ENCODE measurements at places on chromosomes 6 and 20. TPM values are rescaled to one million over a fixed set of nuclear protein-coding genes. Genes with fewer than 3 reads are reported as not detected.

Gene DDX43
- polyA plus RNA-seq: not detected

Gene CEBPB
- 52.4 TPM for polyA plus RNA-seq

Gene GABRR1
- polyA plus RNA-seq: not detected

Gene SIM1
- polyA plus RNA-seq: not detected

Gene GRIK2
- not detected for polyA plus RNA-seq

- peak overlapping the region; percentile 44 for H3K4me3 ChIP-seq
- H3K27me3 ChIP-seq: no peaks in the 10 kb centered on the region
- peaks cover 87% of the 10 kb centered on the region for H3K4me1 ChIP-seq
- DNase-seq: peak; percentile 92
- H3K27ac ChIP-seq: peak overlapping the region; percentile 77
These were observed 4.7 kb downstream of the ADA start for GRCh38 chr20:44646641-44647274.

- H3K27ac ChIP-seq: no peak overlapping the region
- no peak overlapping the region for H3K4me3 ChIP-seq
- no peaks in the 10 kb centered on the region for H3K4me1 ChIP-seq
These were observed 24.6 kb downstream of the MLIP start for GRCh38 chr6:54135665-54136369.

GRCh38 chr6:14211562-14211942, 94.0 kb downstream of the CD83 start:
- peak overlapping the region; percentile 65 for H3K27ac ChIP-seq
- DNase-seq: peak; percentile 52
- no peaks in the 10 kb centered on the region for H3K27me3 ChIP-seq
- H3K4me1 ChIP-seq: peaks cover 25% of the 10 kb centered on the region

DNA sequence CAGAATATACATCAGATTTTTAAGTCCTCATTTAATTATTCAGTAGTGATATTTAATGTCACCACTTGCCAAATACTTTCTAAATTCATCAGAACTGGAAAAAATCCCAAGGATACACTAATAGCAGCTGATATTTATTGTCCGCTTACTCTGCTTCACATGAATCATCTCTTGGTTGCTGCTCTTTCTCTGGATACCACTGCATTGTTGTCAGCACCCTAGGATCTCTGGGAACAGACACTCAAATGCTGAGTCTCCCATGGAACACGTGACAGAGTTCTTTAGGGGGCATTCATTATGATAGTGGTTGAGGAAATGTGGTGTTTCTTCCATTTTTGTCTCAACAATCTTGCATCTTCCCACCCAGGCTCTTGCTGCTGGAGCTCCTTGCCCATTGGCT, 318.0 kb downstream of the RFPL4B start:
- H3K27ac ChIP-seq: no peak overlapping the region
- H3K4me3 ChIP-seq: no peak overlapping the region
- no peaks in the 10 kb centered on the region for H3K27me3 ChIP-seq
- no peaks in the 10 kb centered on the region for H3K36me3 ChIP-seq
- no peak for DNase-seq

- no peaks in the 10 kb centered on the region for H3K36me3 ChIP-seq
- no peak overlapping the region for H3K4me3 ChIP-seq
- no peaks in the 10 kb centered on the region for H3K4me1 ChIP-seq
- H3K27ac ChIP-seq: no peak overlapping the region
These were observed 43.7 kb downstream of the PHACTR1 start for GRCh38 chr6:12760226-12760625.

GRCh38 chr20:38847840-38848239, 42.3 kb downstream of the PPP1R16B start:
- no peaks in the 10 kb centered on the region for H3K36me3 ChIP-seq
- DNase-seq: no peak
- no peak overlapping the region for H3K27ac ChIP-seq
- H3K4me3 ChIP-seq: no peak overlapping the region
- H3K4me1 ChIP-seq: peaks cover 7% of the 10 kb centered on the region

DNA sequence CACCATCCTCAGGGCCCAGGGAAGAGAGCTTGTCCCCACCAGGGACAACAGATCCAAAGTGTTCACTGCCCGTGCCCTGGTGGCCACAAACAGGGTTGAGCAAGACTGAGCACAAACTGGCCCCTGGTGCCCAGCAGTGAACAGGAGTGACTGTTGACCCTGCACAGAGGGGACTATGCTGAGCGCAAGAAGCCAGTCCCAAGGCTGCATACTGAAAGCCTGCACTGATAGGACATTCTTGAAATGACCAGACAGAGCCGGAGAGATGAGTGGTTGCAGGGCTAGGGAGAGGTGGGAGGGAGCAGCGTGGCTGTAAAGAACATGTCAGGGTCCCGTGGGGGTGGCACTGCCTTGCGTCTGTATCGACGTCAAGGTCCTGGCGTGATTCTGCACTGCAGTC, 2.9 kb upstream of the FNDC11 start:
- H3K4me3 ChIP-seq: no peak overlapping the region
- H3K4me1 ChIP-seq: peaks cover 15% of the 10 kb centered on the region
- DNase-seq: no peak
- H3K27me3 ChIP-seq: peaks cover 69% of the 10 kb centered on the region
- H3K36me3 ChIP-seq: no peaks in the 10 kb centered on the region

- no peak overlapping the region for H3K27ac ChIP-seq
- H3K4me3 ChIP-seq: no peak overlapping the region
- no peaks in the 10 kb centered on the region for H3K4me1 ChIP-seq
These were observed 105.3 kb downstream of the HMGCLL1 start for GRCh38 chr6:55473722-55474121.

- H3K36me3 ChIP-seq: no peaks in the 10 kb centered on the region
- no peaks in the 10 kb centered on the region for H3K4me1 ChIP-seq
- no peak for DNase-seq
- no peak overlapping the region for H3K27ac ChIP-seq
- H3K4me3 ChIP-seq: no peak overlapping the region
- H3K27me3 ChIP-seq: no peaks in the 10 kb centered on the region
These were observed 28.8 kb upstream of the IL17A start for GRCh38 chr6:52157301-52157941.

GRCh38 chr20:60785785-60786184, 466.3 kb upstream of the CDH4 start:
- H3K4me3 ChIP-seq: no peak overlapping the region
- DNase-seq: no peak
- H3K27me3 ChIP-seq: no peaks in the 10 kb centered on the region

GRCh38 chr6:2102966-2103365, 142.4 kb downstream of the GMDS start:
- no peak overlapping the region for H3K4me3 ChIP-seq
- H3K27me3 ChIP-seq: no peaks in the 10 kb centered on the region
- no peaks in the 10 kb centered on the region for H3K36me3 ChIP-seq
- peaks cover 9% of the 10 kb centered on the region for H3K4me1 ChIP-seq
- DNase-seq: no peak
- H3K27ac ChIP-seq: no peak overlapping the region

DNA sequence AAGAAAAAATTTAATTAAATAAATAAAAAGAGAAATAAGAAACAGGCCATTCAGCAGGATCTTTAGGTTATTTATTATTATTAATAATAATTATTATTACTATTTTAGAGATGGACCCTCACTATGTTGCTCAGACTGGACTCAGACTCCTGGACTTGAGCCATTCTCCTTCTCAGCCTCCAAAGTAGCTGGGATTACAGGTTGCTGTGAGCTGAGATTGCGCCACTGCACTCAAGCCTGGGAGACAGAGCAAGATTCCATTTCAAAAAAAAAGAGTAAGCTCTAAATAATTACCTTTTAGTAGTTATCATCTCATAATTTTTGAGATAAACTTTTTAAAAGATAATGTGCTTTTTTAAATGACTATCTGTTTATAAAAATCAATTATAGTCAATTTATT, 1102.8 kb upstream of the GJE1 start:
- no peak overlapping the region for H3K4me3 ChIP-seq
- H3K4me1 ChIP-seq: no peaks in the 10 kb centered on the region
- H3K27ac ChIP-seq: no peak overlapping the region
- no peaks in the 10 kb centered on the region for H3K36me3 ChIP-seq
- no peak for DNase-seq
